ENCODE measurements at places on chromosomes 2 and 18.
A peak's percentile ranks its signal among the peaks of the same experiment; 100 is the strongest.

DNA sequence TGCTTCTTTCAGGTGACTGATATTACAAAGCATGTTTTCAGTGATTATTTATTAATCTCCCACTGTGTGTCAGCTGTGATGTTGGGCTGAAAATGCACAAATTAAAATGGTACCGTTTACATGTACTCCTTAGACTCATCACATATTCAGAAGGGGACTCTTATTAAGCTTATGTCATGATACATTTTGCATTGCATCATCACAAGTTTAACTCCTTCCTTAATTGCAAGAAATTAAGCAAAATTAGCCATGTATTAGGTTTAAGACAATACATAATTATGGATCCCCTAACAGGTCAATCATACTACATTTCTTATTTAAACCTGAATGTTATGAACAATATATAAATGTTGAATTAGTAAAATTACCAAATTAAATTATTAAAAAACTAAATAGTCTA lies 899.1 kb downstream of the TMEM182 start:
- DNase-seq, result no peak

GRCh38 chr2:11550901-11551568 lies 17.2 kb downstream of the GREB1 start:
- no peak for DNase-seq

DNA sequence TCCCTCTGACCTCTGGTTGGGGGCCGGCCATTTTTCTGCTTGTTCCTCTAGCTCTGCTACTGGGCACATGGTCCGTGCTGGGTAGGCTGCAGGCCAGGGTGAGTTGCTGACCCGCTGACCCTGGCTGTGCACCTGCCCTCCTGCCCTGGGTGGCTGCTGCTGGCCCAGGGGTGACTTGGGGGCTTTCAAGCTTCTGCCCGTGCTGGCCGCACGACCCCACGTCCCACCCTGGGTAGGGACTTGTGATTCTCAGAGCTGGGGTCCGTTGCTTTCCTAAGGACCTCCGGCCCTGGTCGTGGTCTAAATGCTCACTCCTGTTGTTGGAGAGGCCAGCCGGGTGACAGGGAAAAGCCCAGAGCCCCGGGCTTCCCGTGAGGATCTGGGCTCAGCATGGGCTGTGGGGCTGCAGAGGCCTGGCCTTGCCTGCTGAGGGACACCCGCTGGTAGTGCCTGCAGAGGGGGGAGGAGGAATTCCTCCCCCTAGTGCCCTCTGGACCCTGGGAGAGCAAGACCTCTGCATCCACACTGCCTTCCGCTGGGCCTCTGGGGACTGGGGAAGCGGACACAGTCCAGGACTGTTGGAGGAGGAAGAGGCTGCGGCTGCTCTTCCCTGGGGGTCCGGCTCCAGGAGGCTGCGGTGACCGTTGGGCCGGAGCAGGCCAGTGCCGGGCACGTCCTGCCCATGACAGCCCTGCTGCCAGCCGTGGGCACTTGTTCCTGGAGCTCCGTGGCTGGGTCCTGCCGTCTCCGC lies 6.3 kb upstream of the GAL3ST2 start:
- no peak for DNase-seq

DNA sequence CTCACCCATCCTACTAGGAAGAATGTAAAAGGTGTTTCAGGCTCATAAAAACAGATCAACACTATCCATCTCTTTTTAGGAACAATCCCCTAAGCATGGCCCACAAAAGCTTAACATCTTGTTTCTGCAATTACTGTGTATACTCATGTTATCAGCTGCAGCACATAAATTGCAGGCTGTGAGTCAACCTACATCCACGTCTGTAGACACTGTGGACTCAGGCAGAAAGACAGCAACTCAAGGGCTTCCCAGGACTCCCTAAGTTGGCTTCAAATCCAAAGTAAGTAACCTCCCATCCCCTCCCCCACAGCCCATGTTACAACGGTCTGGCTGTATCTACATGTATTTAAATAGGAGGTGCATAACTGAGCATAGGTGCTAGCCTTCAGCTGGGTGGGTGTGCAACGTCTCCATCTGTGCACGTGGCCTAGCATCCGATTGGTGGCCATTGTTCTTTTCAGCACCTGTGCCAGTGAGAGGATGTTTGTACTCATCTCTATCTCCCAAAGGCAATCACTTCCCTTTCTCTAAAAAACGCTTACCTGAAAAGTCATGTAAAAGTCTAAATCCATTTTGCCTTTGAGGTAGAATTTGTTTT lies 30.1 kb downstream of the UXS1 start:
- DNase-seq, result no peak

GRCh38 chr18:63867368-63868125 lies 20.0 kb upstream of the SERPINB2 start:
- DNase-seq, result no peak

- no peak for DNase-seq
These were observed 19.8 kb upstream of the GPR55 start for GRCh38 chr2:230944757-230945372.

DNA sequence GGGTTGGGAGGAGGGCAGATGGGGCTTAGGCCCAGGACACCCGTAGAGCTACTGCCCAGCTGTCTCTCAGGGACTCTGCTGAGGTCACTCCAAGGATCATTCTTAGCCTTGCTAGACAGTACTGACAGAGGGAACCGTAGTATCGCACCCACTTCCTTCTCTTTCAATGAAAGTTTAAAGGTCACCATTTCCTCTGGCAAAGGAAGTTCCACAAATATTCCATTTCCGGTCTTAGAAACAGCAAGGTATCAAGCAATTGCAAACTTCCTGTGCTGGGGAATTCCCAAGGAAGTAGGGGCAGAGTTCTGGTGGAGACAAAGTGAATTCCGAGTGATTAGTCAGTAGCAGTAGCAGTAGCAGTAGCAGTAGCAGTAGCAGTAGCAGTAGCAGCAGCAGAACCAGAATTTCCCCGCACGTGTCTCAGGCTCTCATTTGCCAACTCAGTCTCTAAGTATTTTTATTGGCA lies 24.7 kb downstream of the IL1B start:
- peak; percentile 30 for DNase-seq

- no peak for DNase-seq
These were observed 9.0 kb downstream of the NCKAP1 start for GRCh38 chr2:183029219-183029618.

GRCh38 chr2:195561116-195561921 lies 95.7 kb upstream of the SLC39A10 start:
- DNase-seq, result peak; percentile 32

DNA sequence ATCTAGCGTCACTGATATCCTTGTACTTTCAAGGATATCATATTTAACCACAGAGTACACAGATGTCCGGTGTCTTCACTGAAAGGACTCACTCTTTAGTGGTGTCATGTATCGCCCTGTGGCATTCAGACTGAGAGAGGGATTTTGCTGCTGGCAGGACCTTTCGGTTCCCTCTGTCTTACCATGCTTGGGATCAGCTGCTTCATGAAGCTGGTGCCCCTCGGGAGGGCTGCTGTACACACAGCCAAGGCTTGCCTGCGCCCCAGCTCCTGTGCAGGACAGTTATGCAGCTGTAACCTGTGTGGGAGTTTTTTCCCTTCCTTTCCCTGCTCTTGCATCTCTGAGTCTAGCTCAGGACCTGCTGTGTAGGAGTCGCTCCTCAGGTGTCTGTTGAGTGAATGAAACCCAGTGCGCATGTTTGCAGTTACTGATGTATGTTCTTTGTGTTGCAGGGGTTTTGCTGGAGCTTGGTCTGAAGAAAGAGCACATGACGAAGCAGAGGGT lies 64.4 kb downstream of the GREB1 start:
- peak; percentile 18 for DNase-seq

GRCh38 chr2:104932243-104932642 lies 78.3 kb downstream of the POU3F3 start:
- DNase-seq, result no peak

DNA sequence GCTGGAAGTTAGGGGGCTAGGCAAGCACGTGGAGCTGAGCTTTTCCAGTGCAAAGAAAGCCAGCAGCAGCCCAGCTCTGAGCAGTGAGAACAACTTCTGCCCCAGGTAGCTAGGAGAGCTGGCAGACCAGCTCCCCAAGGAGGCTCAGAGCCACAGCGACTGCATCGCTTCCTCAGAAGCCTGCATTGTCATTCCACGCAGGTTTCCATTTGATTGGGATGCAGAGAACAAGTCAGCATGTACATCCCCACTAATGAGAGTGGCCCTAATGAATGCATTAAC lies 45.1 kb downstream of the C1QL2 start:
- no peak for DNase-seq

DNA sequence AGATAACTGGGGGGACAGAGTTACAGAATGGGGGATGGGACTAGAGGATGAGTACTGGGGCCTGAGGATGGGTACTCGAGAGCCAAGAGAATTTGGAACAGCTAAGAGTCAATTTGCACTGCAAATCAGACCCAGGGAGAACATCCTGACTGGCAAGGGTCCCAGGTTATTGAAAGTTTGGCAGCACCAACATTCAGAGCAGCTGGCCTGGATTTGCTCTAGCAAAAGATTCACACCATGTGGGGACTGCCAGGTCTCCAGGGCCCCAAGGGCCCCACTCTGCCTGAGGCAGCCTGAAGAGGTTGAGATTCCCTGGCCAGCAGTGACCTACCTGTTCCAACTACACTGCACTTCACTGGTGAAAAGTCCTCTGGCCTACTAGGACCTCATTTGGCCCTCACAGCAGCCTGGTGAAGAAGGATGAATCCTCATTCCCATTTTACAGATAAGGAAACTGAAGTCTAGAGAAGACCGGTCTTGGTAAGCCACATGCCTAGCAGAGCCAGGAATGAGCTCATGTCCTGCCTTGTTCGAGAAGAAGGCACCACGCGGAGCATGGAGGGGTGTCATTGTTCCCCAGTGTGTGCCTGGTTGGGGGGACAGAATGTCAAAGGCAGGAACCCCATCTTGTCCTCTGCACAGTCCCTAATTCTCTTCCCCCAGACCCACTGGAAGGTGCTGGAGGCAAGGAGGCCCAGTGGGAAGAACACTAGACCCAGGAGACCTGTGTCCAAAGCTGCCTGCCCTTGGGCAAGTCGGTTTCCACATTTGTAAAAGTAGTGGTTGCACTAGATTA lies 258.6 kb downstream of the TNS1 start:
- DNase-seq, result no peak

- no peak for DNase-seq
These were observed 65.0 kb upstream of the ZNF236 start for GRCh38 chr18:76757335-76757734.

DNA sequence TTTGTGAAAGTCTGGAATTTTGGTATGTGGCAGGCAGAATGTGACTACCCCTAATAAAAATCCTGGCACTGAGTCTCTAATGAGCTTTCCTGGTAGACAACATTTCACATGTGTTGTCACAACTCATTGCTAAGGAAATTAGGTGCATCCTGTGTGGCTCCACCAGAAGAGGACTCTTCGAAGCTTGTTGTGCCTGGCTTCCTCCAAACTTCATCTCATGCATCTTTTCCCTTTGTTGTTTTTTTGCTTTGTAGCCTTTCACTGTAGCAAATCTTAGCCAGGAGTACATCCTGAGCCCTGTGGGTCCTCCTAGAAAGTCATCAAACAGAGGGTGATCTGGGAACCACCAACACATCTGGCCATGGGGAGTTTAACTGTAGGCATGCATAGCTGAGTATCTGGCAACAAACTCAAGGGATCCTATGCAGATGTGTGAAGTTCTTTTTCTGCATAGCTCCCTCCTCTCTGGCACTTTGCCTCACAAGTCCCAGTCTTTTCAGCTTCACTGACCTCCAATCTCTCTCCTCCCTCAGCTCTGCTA lies 42.1 kb upstream of the SERTAD2 start:
- DNase-seq, result peak; percentile 24

GRCh38 chr18:35114305-35114704 lies 73.1 kb downstream of the MAPRE2 start:
- peak; percentile 32 for DNase-seq

DNA sequence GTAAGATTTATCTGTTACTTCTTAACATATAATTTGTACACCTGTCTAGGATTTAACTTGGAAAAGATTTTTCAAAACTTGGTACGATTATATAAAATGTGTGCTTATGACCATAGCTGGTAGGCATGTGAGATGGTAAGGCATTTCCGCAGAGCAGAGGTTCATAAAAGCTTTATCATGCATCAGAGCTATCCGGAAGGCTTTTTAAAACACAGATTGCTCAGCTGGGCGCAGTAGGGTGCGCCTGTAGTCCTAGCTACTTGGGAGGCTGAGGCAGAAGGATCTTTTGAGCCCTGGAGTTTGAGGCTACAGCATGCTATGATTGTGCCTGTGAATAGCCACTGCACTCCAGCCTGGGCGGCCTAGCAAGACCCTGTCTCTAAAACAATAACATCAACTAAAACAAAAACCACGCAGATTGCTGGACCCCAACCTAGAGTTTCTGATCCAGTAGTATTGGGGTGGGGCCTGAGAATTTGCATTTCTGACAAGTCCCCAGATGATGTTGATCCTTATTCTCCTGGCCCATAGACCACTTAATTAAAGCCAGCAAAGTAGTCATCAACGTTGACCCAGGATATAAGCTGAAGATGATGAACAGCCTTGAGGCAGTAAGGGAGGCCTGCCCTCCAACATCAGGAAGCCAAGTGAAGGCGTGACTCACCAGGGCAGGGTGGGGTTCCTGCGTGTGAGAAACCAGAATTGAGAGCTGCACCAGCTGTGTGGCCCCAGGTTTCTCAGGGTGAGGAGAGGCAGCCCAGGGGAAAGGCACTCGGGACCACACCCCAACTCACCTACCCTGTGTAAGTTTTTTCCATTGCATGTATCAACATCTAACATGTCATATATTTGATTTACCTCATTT lies 21.6 kb upstream of the SLC20A1 start:
- DNase-seq, result peak; percentile 83

- DNase-seq, result no peak
These were observed 91.2 kb upstream of the ALPP start for GRCh38 chr2:232287316-232287715.
